ENCODE measurements at places on chromosomes 16 and 17.

DNA sequence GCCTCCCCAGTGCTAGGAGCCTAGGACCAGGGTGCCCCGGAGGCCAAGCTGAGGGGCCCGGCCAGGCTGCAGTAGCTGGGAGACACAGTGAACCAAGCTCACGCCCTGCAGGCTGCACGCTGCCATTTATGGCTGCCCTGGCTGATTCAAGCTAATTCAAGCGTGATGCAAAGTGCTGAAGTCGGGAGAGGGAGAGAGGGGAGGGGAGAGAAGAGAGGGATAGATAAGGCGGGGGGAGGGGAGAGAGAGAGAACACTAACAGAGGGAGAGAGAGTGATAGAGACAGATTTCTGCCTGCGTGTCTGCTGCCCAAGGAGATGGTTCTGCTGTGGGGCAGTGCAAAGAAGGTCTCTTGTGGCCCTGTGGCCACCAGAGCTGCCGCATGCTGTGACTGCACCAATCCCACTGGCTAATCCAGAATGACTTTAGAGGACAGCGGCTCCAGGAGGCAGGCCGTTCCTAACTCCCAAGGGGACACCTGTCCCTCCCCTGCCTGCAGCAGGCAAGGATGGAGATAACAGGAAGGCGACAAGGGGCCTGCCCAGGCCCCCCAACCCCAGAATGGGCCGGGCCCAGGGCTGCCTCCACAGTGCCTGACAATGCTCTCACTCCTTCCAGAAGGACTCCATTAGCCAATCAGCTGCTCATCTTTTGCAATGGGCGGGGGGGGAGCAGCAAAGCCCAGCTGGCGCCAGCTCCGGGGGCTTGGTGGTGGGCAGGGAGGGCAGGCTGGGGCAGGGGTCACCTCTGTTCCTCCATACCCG, 12.9 kb downstream of the MXRA7 start:
- DNase-seq: no peak

DNA sequence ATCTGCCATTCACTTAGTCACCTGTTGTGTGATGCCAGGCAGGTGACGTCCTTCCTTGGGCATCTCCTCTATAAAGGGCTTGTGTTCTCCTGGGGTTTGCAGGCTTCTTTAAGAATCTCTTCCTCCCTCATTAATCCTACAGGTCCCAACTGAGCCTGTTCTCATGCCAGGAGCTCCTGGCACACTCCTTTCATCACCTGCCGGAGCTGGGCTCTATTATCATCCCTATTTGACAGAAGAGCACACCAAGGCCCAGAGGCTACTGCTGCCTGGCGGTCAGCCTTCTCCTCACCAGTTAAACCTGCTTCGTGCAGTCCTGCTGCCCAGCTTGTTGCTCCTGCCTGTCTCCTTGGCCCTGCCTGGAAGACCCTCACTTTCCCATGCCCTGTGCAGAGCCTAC, 51.2 kb downstream of the RAI1 start:
- no peak for DNase-seq

DNA sequence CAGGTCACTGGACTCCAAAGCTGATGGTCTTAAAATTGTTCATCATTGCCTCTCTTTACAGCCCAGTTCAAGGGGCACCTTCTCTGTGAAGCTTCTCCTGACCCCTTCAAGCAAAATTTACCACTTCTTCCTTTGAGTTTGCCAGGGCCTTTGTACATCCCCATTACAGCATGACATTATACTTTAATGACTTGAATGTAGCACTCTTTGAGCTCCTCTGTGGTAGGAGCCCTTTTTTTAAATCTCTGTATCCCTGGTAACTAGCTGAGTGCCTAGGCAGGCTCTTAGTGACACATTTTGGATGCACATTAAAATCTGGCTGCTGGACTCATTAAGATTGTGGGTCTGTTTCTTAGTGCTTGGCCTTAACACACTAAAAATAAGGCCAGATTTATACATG, 412.1 kb downstream of the CA10 start:
- DNase-seq: no peak

DNA sequence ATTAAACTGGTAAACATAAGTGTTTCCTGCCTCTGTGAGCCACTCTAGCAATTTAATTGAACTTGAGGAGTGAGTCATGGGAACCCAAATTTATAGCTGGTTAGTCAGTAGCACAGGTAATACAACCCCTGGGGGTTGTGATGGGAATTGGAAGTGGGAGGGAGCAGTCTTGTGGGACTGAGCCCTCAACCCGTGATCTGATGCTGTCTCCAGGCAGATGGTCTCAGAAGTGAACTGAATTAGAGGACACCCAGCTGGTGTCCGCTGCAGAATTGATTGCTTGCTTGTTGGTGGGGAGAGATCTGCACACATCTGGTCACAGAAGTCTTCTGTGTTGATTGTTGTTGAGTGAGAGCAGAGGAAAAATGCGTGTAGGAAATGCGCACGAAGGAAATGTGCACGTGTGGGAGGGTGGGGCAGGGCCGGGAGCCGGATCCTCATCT, 7.7 kb upstream of the ST6GALNAC2 start:
- no peak for DNase-seq

- no peak for DNase-seq
Observed at GRCh38 chr16:66848172-66848571, 4.0 kb downstream of the CA7 start.

- no peak for DNase-seq
Observed at GRCh38 chr16:15776572-15776971, 80.3 kb downstream of the MYH11 start.

GRCh38 chr17:82231562-82232321, 2.9 kb downstream of the SLC16A3 start:
- DNase-seq: no peak

GRCh38 chr17:16433514-16433913, 18.1 kb downstream of the TRPV2 start:
- no peak for DNase-seq

GRCh38 chr16:77918809-77919707, 103.3 kb upstream of the CLEC3A start:
- no peak for DNase-seq

- DNase-seq: peak; percentile 45
Observed at GRCh38 chr17:38706505-38707216, 1.6 kb downstream of the MLLT6 start.

DNA sequence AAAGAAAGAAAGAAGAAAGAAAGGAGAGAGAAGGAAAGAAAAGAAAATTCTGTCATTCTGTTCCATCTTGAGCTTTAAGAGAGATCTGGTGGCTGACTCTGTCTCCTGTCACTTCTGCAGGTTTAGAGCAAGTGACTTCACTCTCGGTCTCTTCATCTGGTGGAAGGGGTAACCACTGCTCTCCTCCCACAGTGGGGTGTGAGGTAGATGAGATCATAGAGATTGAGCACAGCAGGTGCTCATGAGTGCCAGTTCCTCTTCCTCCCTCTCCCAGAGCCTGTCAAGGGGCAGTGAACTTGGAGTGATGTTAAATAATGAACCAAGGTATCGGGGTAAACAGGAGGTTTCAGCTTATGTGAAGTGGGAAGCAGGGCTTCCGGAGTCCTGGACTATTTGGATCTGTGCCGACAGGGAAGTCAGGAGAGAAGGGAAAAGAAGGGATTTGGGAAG, 47.7 kb downstream of the BEAN1 start:
- peak; percentile 90 for DNase-seq
